ENCODE measurements at places on chromosomes 13 and 19.
A peak's percentile ranks its signal among the peaks of the same experiment; 100 is the strongest.

- peak; percentile 51 for DNase-seq
These were observed 506.7 kb upstream of the GPC6 start for GRCh38 chr13:92719868-92720267.

GRCh38 chr13:88074794-88075510 is 403.8 kb downstream of the SLITRK5 start:
- DNase-seq = no peak

GRCh38 chr13:32107474-32107873 is 75.9 kb downstream of the FRY start:
- DNase-seq = no peak

- DNase-seq = no peak
These were observed 449.9 kb downstream of the KLF12 start for GRCh38 chr13:73684286-73684685.

- peak; percentile 69 for DNase-seq
These were observed 134.8 kb downstream of the NUFIP1 start for GRCh38 chr13:44854313-44855060.

- no peak for DNase-seq
These were observed 98.7 kb downstream of the COL4A2 start for GRCh38 chr13:110405597-110406450.

DNA sequence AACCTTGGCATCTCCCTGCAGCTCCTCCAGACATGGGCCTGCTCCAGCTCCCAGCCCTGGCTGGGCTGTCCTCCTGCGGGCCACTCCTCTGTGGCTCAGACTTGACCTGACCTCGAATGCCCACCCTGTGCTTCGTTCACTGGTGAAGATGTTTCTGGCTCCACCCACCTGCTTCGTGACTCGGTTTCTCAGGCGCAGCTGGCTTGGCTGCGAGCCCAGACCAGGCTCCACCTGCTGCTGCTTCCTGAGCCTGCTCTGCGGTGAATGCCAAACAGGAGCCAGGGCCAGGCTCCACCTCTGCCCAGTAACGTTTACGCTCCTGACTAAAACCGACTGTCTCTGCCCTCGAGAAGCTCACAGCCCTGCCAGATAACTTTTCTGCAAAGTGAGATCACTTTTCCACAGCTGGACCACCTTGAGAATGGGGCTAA is 8.9 kb upstream of the RSPH6A start:
- peak; percentile 18 for DNase-seq

- no peak for DNase-seq
These were observed 7.1 kb upstream of the DOCK6 start for GRCh38 chr19:11269408-11269807.

Data from NCI-H2081 treated with DMSO at 0.1 percent for 48 hours (cell line).